ENCODE measurements at places on chromosomes 16 and 17.

GRCh38 chr17:66378296-66378695 is 75.9 kb downstream of the PRKCA start:
- no peak for DNase-seq

DNA sequence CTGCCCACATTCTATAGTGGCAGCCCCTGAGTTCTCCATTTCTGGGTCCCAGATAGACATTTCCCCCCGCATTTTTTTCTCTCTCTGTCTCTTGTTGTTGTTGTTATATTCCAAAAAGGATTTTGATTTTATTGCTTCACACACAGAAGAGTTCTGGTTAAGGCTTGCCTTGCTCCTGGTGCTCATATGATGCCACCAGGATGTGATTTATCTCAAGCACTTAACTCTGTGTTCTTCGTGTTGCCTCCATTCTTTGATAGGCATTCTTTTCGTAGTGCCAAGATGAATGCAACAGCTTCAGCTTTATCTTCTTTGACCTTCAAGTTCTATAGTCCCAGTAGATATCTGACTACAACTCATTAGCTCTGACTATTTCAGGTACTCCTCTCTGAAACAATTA is 9.1 kb downstream of the ITGA3 start:
- DNase-seq: no peak

- no peak for DNase-seq
Observed at GRCh38 chr17:65564793-65565192, 3.3 kb upstream of the AXIN2 start.

GRCh38 chr16:68470461-68471150 is 22.3 kb upstream of the SMPD3 start:
- DNase-seq: no peak

DNA sequence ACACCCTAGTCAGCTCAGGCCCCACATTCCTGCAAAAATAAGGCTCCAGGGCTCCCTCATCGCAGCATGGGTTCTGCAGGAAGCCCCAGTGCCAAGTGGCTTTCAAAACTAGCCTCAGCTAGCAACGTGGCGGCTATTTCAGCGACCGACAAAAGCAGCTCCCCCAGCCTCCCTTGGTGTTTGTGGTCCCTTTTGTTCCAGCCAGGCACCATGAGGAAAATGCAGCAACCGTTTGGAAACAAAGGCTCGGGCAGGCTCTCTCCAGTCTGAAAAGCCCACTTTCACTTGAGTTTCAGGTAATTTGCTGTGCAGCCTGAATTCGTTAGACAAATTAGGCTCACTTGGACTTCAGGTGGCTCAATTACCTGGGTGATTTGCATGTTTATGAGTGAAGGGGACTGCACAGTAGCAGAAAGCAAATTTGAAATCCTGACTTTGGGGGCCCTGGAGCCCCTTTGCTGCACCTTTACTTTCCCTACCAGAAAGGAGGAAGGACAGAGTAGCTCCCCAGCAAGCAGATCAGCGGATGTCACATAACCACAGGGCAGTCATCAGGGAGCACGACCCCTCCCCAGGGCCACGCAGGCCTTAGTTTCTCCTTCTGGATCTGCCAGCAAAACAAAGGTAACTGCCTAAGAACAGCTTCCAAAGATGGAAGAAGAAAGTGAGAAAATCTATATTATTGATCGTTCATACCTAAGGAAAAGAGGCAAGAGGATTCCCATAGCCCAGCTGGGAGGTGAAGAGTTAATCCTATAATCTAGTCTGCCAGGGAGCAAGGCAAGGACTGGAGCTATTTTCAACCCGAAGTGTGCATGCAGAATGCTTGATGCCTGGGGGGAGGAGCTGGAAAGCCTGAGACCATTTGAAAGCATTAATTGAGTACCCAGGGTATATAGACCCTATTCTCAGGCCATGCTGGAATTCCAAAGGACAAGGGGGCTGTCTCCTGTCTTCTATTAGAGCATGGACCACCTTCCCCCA is 143.1 kb upstream of the SDK2 start:
- no peak for DNase-seq

GRCh38 chr16:66275775-66276428 is 90.6 kb upstream of the CDH5 start:
- peak; percentile 63 for DNase-seq

GRCh38 chr17:32006957-32007462 is at the start of gene LRRC37B:
Gene LRRC37B, plus strand, starts transcription at chr17:32007383. Its CDS starts 14,010 bp downstream, at chr17:32021393.
- peak; percentile 79 for DNase-seq

- no peak for DNase-seq
Observed at GRCh38 chr17:69729944-69730343, 315.4 kb downstream of the MAP2K6 start.

- no peak for DNase-seq
Observed at GRCh38 chr16:53893731-53894435, 189.9 kb downstream of the FTO start.

- no peak for DNase-seq
Observed at GRCh38 chr17:14033166-14033565, 36.1 kb upstream of the COX10 start.

GRCh38 chr17:39062846-39063680 is 88.4 kb downstream of the PLXDC1 start:
- DNase-seq: no peak

GRCh38 chr16:66881014-66881417 is 701 bp downstream of the PDP2 start:
- no peak for DNase-seq

DNA sequence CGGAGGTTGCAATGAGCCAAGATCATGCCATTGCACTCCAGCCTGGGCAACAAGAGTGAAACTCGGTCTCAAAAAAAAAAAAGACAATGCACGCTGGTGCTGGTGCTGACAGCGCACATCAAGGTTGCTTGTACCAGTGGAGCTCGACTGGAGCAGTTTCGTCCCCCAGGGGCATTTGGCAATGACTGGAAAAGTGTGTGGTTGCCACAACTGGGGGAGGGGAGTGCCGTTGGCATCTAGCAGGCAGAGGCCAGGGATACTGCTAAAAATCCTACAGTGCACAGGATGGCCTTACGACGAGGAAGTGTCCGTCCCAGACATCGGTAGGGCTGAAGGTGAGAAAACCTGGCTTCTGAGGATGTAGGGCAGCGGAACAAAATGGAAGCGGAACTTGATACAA is 2.4 kb downstream of the MEAK7 start:
- DNase-seq: no peak

- DNase-seq: no peak
Observed at GRCh38 chr16:89449726-89450335, 40.5 kb downstream of the ANKRD11 start.

DNA sequence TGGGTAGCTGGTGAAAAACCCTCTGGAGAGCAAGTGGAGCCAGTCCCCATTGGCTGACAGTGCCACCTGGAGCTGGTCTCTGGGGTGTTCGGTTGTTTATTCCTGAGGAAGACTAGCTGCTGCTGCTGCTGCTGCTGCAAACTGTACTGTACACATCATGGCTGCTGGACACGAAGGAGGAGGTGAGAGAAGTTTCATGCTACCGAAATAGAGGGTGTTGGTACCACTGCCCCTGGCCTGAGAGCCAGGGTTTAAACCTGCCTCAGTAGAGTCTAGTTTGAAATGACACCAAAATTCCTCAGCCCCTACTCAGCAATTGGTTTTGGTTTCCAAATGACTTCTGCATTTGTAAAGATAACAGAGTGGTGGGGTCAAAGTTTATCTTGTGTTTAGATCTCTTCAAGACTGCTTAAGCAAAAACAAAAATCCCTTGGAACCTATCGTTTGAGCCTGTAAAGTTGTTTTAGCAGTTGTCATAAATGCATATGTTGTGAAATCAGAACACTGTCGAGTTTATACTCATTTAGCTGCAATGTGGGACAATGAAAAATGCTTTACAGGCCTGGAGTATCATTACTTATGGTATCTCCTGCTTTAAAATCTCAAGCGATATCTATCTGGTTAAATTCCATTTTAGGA is 40.8 kb downstream of the CYB5B start:
- peak; percentile 23 for DNase-seq

DNA sequence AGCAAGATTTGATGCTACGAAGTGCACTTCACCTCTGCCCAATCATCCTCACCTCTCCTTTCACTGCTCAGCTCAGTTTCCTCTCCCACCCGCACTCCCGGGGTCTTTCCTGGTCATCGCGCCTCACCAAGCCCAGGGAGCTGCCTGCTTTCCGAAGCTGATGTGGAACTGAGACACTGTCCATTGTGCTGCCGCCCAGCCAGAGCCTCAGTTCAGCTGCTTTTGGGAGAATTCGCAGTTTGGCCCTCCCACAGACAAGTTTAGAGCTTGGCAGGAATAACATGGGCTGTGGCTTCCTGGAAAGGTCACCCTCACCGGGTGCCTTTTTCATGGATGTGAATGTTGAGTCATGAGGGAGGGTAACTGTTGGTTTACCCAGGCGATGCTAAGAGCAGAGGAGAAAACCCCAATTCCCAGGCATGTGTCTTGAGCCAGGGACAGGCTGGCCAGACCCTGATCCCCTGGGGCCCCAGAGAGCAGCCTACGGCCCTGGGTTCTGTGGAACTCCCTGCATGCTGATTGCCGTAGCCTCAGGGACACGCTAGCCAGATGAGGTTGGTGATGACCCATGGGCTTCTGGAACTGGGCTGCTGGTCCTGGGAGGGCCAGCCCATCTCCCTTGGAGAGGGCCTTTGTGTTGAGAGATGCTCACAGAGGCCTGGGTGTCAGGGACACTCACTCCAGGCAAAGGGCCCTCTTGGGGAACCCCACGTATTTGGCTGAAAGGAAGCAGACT is 1687.5 kb downstream of the TP53TG3F start:
- DNase-seq: no peak

DNA sequence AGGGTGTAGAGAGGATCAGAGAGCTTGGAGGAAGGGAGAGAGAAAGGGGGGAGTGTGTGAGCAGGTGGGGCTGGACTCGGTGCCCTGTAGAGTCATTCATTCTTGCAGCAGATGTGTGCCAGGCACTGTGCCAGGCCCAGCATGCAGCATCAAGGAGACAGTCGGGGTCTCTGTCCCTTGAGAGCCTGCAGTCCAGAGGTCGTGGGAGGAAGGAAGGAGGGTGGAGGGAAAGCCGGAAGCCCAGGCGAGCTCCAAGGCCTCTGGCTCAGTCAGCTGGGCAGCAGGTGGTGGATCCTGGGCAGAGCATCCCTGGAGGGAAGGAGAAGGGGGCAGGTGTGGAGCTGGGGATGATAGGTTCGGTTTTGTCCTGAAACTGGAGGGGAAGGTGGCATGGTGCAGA is 27.5 kb downstream of the EPN2 start:
- DNase-seq: no peak

GRCh38 chr16:2595393-2596205 is 57.8 kb downstream of the PDPK1 start:
- peak; percentile 52 for DNase-seq

- DNase-seq: no peak
Observed at GRCh38 chr16:27149986-27150385, 53.3 kb upstream of the KDM8 start.

DNA sequence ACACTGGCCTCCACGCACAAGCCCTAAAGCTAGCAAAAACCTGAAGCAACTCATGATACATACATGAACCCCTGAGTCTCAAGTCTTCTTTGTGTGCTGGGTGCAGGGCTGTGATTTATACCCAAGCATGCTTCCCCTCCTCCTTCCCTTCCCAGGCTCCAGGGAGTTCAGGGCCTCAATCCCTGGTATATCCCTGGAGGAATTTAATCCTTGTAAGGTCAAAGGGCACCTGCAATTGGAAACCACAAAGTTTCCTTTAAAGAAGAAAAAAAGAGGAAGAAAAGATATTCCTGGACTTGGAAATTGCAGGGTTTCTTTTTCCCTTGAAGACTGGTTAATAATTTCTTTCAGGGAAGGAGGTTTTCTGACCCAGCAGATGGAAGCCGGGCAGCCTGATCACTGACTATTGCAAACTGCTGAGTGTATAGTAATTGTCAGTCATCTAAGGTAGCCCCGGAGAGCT is 182.3 kb downstream of the AATF start:
- no peak for DNase-seq

GRCh38 chr17:21689604-21690003 is 2.7 kb upstream of the KCNJ18 start:
- DNase-seq: no peak

All from BE2C (cell line).